ENCODE measurements at places on chromosomes 2 and 18.
A peak's percentile ranks its signal among the peaks of the same experiment; 100 is the strongest.

GRCh38 chr2:235701206-235701981 is 207.6 kb downstream of the AGAP1 start:
- DNase-seq = no peak
- H3K36me3 ChIP-seq = no peaks in the 10 kb centered on the region
- H3K27ac ChIP-seq = no peak overlapping the region
- H3K27me3 ChIP-seq = peaks cover 8% of the 10 kb centered on the region

DNA sequence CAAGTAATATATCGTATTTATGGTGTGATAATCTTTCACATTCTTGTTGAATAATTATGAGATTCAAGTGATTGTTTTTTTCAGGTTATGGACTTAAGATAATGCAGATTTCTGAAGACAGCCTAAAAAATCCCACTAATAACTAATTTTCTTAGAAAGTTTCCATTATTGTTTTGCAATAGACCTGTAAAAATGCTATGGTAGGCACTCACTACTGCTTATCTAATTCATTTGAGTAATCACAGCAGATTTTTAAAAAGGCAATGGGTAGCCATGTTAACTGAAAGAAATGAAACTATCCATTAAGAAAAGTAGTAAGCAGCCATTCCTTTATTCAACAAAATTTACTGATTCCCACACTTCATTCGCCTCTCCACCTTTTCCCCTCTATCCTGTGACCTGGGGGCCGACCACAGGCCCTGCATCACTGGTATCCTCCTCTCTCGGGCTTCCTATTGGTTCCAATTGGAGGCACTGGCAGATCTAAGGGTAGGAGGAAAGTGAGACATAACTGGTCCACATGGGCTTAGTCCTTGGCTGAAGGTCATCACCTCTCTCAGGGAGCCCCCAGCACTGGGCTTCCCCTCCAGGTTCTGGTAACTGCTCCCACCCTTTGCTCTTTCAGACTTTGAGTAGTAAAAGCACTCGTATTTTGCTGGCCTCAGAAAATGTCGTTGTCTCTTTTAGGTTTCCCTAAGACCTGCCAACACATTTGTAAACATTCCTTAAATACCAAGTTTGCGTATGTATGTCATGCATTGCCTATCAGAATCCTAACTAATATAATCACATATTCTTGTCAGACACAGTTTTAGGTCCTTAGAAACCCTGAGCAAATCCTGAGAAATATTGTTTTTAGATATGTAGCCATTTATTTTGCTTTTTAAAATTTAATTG is 18.5 kb downstream of the RBMS1 start:
- peaks cover 60% of the 10 kb centered on the region for H3K4me1 ChIP-seq
- peak overlapping the region; percentile 59 for H3K4me3 ChIP-seq
- H3K36me3 ChIP-seq = peaks cover 14% of the 10 kb centered on the region
- peak overlapping the region; percentile 64 for H3K27ac ChIP-seq

- H3K36me3 ChIP-seq = no peaks in the 10 kb centered on the region
- H3K4me3 ChIP-seq = no peak overlapping the region
- H3K27me3 ChIP-seq = no peaks in the 10 kb centered on the region
- no peaks in the 10 kb centered on the region for H3K4me1 ChIP-seq
- no peak for DNase-seq
Measured at GRCh38 chr2:235371018-235371417, 122.8 kb upstream of the AGAP1 start.

- no peak for DNase-seq
- no peaks in the 10 kb centered on the region for H3K36me3 ChIP-seq
- peaks cover 75% of the 10 kb centered on the region for H3K27me3 ChIP-seq
- H3K4me3 ChIP-seq = no peak overlapping the region
- H3K27ac ChIP-seq = no peak overlapping the region
Measured at GRCh38 chr2:19367326-19367725, 8.9 kb upstream of the OSR1 start.

- H3K4me3 ChIP-seq = no peak overlapping the region
- no peaks in the 10 kb centered on the region for H3K27me3 ChIP-seq
- no peak for DNase-seq
Measured at GRCh38 chr18:34315591-34316352, 91.1 kb upstream of the NOL4 start.

DNA sequence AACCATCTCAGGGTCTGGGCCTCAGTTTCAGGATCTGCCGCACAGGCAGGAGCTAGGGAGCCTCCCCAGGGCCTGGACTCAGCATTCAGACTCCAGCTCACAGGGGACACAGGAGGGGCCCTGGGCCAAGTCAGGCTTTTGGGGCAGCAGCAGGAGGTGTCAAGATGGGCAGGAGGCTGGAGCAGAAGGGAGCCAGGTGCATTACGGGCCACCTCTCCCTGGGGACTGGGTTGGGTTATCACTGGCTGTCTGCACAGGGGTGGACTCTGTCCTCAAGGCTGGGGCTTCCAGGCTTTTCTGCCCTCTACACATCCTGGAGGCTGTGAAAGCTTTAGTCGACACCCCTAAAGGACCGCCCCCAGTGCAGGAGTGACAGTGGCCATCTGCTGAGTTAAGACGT is 20.0 kb downstream of the AQP12A start:
- no peak overlapping the region for H3K27ac ChIP-seq
- no peaks in the 10 kb centered on the region for H3K36me3 ChIP-seq
- no peak overlapping the region for H3K4me3 ChIP-seq
- H3K4me1 ChIP-seq = no peaks in the 10 kb centered on the region

DNA sequence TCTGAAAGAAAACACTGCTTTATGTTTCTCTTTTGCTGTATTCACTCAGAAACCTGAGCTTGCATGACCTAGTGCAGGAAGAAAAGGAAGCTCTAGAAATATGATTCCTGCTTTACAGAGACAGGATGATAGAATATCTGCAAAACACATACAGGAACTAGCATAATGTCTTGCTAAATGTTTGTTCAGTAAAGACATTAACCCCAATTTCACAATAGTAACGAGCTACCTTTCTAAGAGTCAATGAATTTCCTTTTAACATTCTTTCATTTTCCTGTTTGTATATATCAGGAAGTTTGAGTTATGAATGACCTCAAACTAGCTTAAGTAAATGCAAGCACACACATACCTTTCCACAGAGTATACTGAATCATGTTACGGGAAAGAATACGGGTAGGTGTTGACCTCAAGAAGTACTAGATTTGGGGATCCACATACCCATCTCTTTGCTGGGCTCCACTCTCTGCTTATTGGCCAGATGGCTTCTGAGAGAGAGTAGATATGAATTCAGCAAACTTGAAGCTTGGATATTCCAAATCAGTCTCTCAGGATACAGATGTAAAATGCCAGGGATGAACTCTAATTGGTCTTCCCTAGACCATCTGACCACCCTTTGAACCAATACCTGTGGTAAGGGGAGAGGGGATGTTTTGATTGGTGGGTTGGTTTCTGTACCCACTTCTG is 18.2 kb upstream of the ACSL3 start:
- no peak overlapping the region for H3K27ac ChIP-seq
- no peak for DNase-seq
- peaks cover 5% of the 10 kb centered on the region for H3K27me3 ChIP-seq
- H3K36me3 ChIP-seq = no peaks in the 10 kb centered on the region
- no peak overlapping the region for H3K4me3 ChIP-seq

DNA sequence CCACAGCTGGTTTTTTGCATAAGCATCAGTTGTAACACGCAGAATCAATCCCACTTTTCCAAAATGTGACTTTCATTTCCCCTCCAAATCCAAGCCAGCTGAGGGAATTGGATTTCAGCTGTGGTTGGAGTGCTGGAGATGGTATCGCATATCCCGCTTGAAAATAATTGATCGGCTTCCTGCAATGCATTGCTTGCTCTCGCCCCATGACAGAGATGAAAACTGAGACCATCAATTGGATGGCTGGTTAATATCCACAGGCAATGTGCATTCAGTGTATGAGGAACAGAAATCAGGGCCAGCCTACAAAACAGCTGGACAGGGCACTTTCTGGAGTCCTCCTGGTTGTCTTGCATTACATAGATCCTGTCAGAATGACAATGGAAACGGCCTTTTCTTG is 135.3 kb downstream of the MAIP1 start:
- H3K4me3 ChIP-seq = no peak overlapping the region
- no peak for DNase-seq
- peaks cover 5% of the 10 kb centered on the region for H3K27me3 ChIP-seq
- no peaks in the 10 kb centered on the region for H3K36me3 ChIP-seq
- no peak overlapping the region for H3K27ac ChIP-seq

GRCh38 chr2:237665713-237666143 is 38.3 kb downstream of the LRRFIP1 start:
- H3K36me3 ChIP-seq = no peaks in the 10 kb centered on the region
- H3K4me3 ChIP-seq = no peak overlapping the region
- H3K27me3 ChIP-seq = peaks cover 25% of the 10 kb centered on the region
- no peak overlapping the region for H3K27ac ChIP-seq
- peaks cover 6% of the 10 kb centered on the region for H3K4me1 ChIP-seq

DNA sequence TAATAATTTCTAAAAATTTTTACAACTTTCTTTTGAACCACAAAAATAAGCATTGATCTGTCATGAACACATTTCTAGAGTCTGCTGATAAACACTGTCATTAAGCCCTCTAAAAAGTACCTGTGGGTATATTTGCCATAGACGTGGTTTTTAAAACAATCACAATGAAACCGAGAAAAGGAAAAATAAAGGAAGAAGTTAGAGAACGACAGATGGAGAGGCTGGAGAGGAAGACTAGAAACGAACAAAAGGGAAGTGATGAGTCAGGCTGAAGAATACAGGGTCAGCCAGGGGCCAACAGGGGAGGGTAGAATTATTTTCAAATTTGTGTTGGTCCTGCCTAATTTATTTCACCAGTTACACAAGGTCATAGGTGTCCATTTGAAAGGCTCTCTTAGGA is 62.0 kb downstream of the MYL12B start:
- peaks cover 13% of the 10 kb centered on the region for H3K27me3 ChIP-seq
- H3K36me3 ChIP-seq = no peaks in the 10 kb centered on the region
- H3K4me1 ChIP-seq = peaks cover 5% of the 10 kb centered on the region
- H3K27ac ChIP-seq = no peak overlapping the region

DNA sequence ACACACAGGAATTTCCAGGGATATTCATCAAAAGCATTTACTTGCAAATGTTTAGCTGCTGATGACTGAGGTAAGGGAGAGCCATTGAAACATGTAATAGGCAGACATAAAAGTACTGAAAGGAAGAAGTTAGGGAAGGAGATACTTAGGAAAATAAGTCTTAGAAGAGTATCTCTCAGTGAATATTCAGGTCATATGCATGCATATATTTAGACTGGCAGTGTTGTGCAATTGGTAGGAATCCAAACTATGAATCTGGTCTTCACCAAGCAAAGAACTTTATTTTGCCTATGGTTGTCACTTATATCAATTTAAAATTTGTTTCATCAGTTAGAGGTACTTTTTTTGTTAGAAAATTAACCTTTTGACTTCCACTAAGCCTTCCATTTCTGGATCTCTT is 1490.7 kb downstream of the SUCLG1 start:
- H3K27ac ChIP-seq = no peak overlapping the region
- DNase-seq = no peak
- H3K36me3 ChIP-seq = no peaks in the 10 kb centered on the region
- no peaks in the 10 kb centered on the region for H3K27me3 ChIP-seq
- no peak overlapping the region for H3K4me3 ChIP-seq

GRCh38 chr2:173830170-173830569 is 135.0 kb downstream of the SP3 start:
- H3K4me1 ChIP-seq = no peaks in the 10 kb centered on the region
- DNase-seq = no peak
- peaks cover 10% of the 10 kb centered on the region for H3K27me3 ChIP-seq
- H3K27ac ChIP-seq = no peak overlapping the region
- H3K4me3 ChIP-seq = no peak overlapping the region
- H3K36me3 ChIP-seq = no peaks in the 10 kb centered on the region

DNA sequence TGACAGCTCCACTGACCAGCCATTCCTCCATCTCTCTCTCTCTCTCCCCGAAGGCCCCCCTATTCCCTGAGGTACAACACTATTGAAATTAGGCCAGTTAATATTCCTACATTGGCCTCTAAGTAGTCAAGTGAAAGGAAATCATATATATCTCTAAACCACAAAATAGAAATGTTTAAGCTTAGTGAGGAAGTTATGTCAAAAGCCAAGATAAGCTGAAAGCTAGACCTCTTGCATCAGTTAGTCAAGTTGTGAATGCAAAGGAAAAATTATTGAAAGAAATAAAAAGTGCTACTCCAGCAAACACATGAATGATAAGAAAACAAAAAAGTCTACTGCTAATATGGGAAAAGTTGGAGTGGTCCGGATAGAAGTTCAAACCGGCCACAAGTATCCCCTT is 301.3 kb upstream of the RBMS1 start:
- no peaks in the 10 kb centered on the region for H3K27me3 ChIP-seq
- no peaks in the 10 kb centered on the region for H3K4me1 ChIP-seq
- H3K4me3 ChIP-seq = no peak overlapping the region

Data from T-helper 2 cell treated with Interferon-gamma antibody and Interleukin-4, amounts not matched to agents 5 μg/mL and 100 μg/mL, for 36 hours (primary cell).